GM13977 (cell line): ENCODE measurements at places on chromosomes 13 and 19.

- DNase-seq: no peak
These were observed 18.0 kb upstream of the CD70 start for GRCh38 chr19:6608940-6609339.

GRCh38 chr13:27016875-27017274 lies 154.7 kb downstream of the USP12 start:
- DNase-seq: no peak

- no peak for DNase-seq
These were observed 30.6 kb downstream of the NLRP13 start for GRCh38 chr19:55901369-55902079.

DNA sequence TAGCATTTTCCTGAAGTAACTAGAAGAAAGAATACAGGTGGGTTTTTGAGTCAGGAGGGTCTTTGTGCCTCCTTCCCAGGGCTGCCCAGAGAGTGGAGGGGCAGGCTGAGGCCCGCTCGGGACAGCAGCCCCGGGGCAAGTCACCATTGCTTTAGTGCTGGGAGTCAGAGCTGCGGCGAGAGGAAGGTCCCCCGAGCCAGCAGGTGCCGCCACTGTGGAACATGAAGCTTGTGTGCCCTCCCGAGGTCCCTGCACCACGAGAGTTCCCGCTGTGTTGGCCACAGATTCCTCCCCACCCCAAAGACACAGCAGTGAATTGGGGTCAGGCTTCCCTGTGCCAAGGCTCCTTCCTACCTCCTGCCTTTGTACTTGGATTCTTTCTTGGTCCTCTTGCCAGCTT lies 50.9 kb upstream of the TEX29 start:
- DNase-seq: no peak

- DNase-seq: no peak
These were observed 72.1 kb downstream of the SLC7A1 start for GRCh38 chr13:29523199-29523961.

GRCh38 chr13:43293008-43293407 lies 269.6 kb downstream of the DNAJC15 start:
- DNase-seq: no peak

DNA sequence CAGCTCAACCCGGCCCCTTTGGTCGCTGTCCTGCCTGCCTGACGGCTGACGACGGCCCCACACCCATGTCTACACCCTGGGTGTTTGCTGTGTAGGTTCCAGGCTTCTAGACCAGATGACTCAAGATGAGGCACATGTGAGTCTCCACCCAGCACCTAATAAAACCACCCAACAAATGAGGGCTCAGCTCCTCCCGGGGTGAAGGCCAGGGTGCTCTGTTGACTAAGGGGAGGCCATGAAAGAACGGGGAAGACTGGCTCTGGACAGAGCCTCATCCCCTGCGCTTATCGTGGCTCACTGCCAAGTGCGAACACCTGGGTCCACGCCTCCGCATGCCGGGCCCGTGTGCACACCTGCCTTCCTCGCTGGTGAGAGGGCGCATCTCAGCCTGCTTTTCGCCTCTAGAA lies 39.6 kb downstream of the COL4A2 start:
- no peak for DNase-seq

DNA sequence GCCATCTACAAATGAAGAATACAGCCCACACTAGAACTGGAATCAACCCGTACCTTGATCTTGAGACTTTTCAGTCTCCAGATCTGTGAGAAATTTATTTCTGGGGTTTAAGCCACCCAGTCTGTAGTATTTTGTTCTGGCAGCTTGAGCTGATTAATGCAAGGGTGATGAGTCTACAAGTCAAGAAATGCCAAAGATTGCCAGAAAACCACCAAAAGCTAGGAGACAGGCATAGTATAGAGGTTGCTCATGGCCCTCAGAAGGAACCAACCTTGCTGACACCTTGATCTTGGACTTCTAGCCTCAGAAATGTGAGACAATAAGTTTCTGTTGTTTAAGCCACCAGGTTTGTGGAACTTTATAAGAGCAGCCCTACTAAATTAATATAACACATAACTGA lies 428.2 kb upstream of the KLF12 start:
- no peak for DNase-seq

- peak; percentile 53 for DNase-seq
These were observed 473 bp upstream of the CERS1 start for GRCh38 chr19:18896421-18896841.

GRCh38 chr13:102707467-102707866 lies 12.6 kb upstream of the METTL21C start:
- no peak for DNase-seq
